ENCODE measurements at places on chromosomes 16 and 17. TPM values are rescaled to one million over a fixed set of nuclear protein-coding genes. Genes with fewer than 3 reads are reported as not detected.

PRR11 gene
- polyA plus RNA-seq: 16.5 TPM

OR3A2 gene
- 1.4 TPM for polyA plus RNA-seq

B3GNT9 gene
- polyA plus RNA-seq: 11.1 TPM

PIPOX gene
- 10.2 TPM for polyA plus RNA-seq

NOS2 gene
- polyA plus RNA-seq: 1.4 TPM

AGRP gene
- 0.35 TPM for polyA plus RNA-seq

CCL4 gene
- polyA plus RNA-seq: 8.4 TPM

C16orf46 gene
- polyA plus RNA-seq: 4.4 TPM

CLEC19A gene
- polyA plus RNA-seq: 1.00 TPM

TBC1D16 gene
- polyA plus RNA-seq: 36.4 TPM

LAT gene
- polyA plus RNA-seq: 8.8 TPM

QPRT gene
- polyA plus RNA-seq: 40.3 TPM

PHKG2 gene
- 53.9 TPM for polyA plus RNA-seq

NUP85 gene
- 63.0 TPM for polyA plus RNA-seq

HP gene
- 1.0 TPM for polyA plus RNA-seq

OR2C1 gene
- 0.48 TPM for polyA plus RNA-seq

WDR45B gene
- 118 TPM for polyA plus RNA-seq

ARL5C gene
- 0.71 TPM for polyA plus RNA-seq

EPX gene
- polyA plus RNA-seq: 0.52 TPM

C16orf90 gene
- not detected for polyA plus RNA-seq

CRISPLD2 gene
- 3.8 TPM for polyA plus RNA-seq

KCNH4 gene
- polyA plus RNA-seq: 2.1 TPM

KRT40 gene
- 0.27 TPM for polyA plus RNA-seq

TMEM235 gene
- polyA plus RNA-seq: 2.0 TPM

KRTAP9-8 gene
- not detected for polyA plus RNA-seq

ARHGAP27 gene
- polyA plus RNA-seq: 17.5 TPM

CYGB gene
- polyA plus RNA-seq: 34.4 TPM

CDRT15L2 gene
- polyA plus RNA-seq: not detected

KRT222 gene
- polyA plus RNA-seq: 13.7 TPM

EXOC3L1 gene
- polyA plus RNA-seq: 5.5 TPM

LRRC37B gene
- 47.2 TPM for polyA plus RNA-seq

STX8 gene
- polyA plus RNA-seq: 61.5 TPM

SLC6A4 gene
- polyA plus RNA-seq: 3.6 TPM

ZG16 gene
- 0.05 TPM for polyA plus RNA-seq

CCL7 gene
- polyA plus RNA-seq: not detected

TAT gene
- polyA plus RNA-seq: 0.26 TPM

RILP gene
- polyA plus RNA-seq: 6.9 TPM

OGFOD3 gene
- 31.1 TPM for polyA plus RNA-seq

TLCD2 gene
- polyA plus RNA-seq: 1.4 TPM

PRAC1 gene
- not detected for polyA plus RNA-seq

DOC2B gene
- polyA plus RNA-seq: 60.9 TPM

ARSG gene
- 9.2 TPM for polyA plus RNA-seq

MYL11 gene
- polyA plus RNA-seq: 1.4 TPM

C17orf100 gene
- polyA plus RNA-seq: 18.4 TPM

METTL23 gene
- 28.2 TPM for polyA plus RNA-seq

KRTAP1-1 gene
- polyA plus RNA-seq: not detected

HBM gene
- polyA plus RNA-seq: 5.5 TPM

DNAJA2 gene
- polyA plus RNA-seq: 90.0 TPM

TMEM238L gene
- 0.30 TPM for polyA plus RNA-seq

UTP18 gene
- polyA plus RNA-seq: 33.2 TPM

PKD1 gene
- polyA plus RNA-seq: 289 TPM

CDH3 gene
- 22.9 TPM for polyA plus RNA-seq

ASGR2 gene
- 0.39 TPM for polyA plus RNA-seq

PLA2G10 gene
- not detected for polyA plus RNA-seq

CA7 gene
- 0.86 TPM for polyA plus RNA-seq

RNF167 gene
- 133 TPM for polyA plus RNA-seq
